Pulmonary artery endothelial cell (primary cell): ENCODE measurements at places on chromosomes 2 and 18. TPM values are rescaled to one million over a fixed set of nuclear protein-coding genes. Genes with fewer than 3 reads are reported as not detected.

DCDC2C gene
- total RNA-seq: not detected in 2 replicates

SRD5A2 gene
- not detected in 2 replicates for total RNA-seq

ANKRD62 gene
- total RNA-seq: not detected in 2 replicates

ICOS gene
- not detected in 2 replicates for total RNA-seq

GAL3ST2 gene
- total RNA-seq: not detected in 2 replicates

MGAT4A gene
- 65.4 and 68.8 TPM in 2 replicates for total RNA-seq

CTDP1 gene
- total RNA-seq: 36.1 and 37.1 TPM in 2 replicates

DSG1 gene
- not detected in 2 replicates for total RNA-seq

ATP8B1 gene
- 85.1 and 108 TPM in 2 replicates for total RNA-seq

DLGAP1 gene
- 0.04 and 3.7 TPM in 2 replicates for total RNA-seq

SIX3 gene
- not detected in 2 replicates for total RNA-seq

QPCT gene
- 18.9 and 35.5 TPM in 2 replicates for total RNA-seq

LCT gene
- not detected in 2 replicates for total RNA-seq

EMILIN1 gene
- 13.8 and 21.6 TPM in 2 replicates for total RNA-seq

HOXD12 gene
- total RNA-seq: not detected in 2 replicates

C2orf72 gene
- total RNA-seq: not detected in 2 replicates
